ENCODE measurements at places on chromosomes 4 and X.

DNA sequence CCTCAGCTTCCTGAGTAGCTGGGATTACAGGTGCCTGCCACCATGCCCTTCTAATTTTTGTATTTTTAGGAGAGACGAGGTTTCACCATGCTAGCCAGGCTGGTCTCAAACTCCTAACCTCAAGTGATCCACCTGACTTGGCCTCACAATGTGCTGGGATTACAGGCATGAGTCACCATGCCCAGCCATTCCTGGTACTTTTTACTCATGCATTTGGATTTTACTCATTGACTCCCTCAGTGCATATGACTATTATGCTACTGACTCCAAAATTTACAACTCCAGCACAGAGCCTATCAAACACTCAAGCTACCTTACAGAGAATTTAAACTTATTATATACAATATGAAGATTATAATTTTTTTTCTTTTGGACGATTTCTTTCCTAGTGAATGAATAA is 199.9 kb downstream of the CXXC4 start:
- DNase-seq, result no peak

- peak; percentile 95 for DNase-seq
These were observed 41.3 kb upstream of the GPR78 start for GRCh38 chr4:8538703-8539567.

GRCh38 chr4:12399781-12400180 is 971.1 kb upstream of the HS3ST1 start:
- DNase-seq, result no peak

- DNase-seq, result no peak
These were observed 17.0 kb upstream of the SLAIN2 start for GRCh38 chr4:48324281-48324680.

DNA sequence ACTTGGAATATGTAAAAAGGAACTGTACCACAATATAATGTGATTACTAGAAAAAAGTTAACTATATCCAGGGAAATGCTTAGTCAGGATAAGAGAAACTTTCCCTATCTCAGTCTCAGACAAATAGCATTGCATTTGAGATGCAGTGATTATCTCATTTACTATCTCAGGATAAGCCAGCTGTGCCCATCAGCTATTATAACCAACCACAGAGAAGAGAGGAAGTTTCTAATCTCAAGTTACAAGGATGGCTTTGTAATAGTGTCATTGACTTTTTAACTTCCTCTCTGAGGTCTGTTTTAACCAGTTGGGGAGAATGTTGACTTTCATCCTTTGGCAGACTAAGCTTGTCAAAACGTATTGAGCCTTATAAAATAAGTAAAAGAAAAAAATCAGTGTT is 56.5 kb downstream of the SNX25 start:
- peak; percentile 58 for DNase-seq

DNA sequence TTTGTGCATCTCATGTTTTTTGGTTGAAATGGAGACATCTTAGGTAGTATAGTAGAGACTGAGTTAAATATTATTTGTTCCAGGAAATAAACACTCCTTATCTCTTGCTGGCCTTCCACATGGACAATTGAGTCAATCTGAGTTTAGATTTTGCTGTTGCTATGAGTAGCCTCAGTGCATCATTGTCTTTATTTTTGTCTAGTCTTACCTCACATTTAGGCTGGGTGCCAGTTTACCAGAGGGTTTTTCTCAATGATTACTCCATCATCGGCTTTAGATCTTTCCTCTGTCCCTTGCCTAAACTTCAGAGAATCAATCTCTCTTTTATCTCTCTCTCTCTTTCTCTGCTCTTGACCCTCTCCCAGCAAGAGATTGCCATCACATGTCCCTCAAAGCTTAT is 73.6 kb downstream of the GABRB1 start:
- DNase-seq, result peak; percentile 19

GRCh38 chrX:75301060-75301459 is 27.2 kb downstream of the UPRT start:
- DNase-seq, result no peak

- no peak for DNase-seq
These were observed 39.5 kb upstream of the RELL1 start for GRCh38 chr4:37725718-37726117.

- no peak for DNase-seq
These were observed 180.7 kb downstream of the ADGRL3 start for GRCh38 chr4:61380865-61381264.

DNA sequence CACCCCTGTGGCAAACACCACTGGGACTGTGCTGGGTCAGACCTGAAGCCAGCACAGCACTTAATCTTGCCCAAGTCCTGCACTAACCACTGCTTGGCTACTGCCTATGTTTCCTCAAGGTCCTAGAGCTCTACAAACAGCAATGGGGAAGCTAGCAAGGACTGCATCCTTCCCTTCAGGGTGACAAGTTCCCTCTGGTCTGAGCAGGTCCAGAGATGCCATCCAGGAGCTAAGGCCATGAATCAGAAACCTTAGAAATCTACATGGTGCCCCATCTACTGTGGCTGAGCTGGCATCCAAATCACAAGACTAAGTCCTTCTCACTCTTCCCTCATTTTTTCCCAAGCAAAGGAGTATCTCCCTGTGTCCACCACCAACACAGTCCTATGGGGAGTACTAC is 239.7 kb upstream of the UGT8 start:
- DNase-seq, result no peak

DNA sequence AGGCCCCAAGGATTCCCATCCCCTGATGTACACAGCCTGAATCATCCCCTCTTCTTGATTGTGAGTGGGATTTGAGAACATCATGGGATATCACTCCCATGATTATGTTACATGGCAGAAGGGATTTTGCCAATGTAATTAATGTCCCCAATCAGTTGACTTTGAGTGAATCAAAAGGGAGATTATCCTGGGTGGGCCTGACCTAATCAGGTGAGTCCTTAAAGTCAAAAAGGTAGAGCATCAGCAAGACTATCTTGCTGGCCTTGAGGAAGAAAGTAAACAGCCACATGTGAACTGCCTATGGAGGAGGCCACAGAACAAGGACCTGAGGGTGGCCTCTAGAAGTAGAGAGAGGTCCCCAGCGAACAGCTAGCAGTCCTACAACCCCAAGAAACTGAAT is 203.1 kb upstream of the ATP6AP2 start:
- DNase-seq, result no peak

DNA sequence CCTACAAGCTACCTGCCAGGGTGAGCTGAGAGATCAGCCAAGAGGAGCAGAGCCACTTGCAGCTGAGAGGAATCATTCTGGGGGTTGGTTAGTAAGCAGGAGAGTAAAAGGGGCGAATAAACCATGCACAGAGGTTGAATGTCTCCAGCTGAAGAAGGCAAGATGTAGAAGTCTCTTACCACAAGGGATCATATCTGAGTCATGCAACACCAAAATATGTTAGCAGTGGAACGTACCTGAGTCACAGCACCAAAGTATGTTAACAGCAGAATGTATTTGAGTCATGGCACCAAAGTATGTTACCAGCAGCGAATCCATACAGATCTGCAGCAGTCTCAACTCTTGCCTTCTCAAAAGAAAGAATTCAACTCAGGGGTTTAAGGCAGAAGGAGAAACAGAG is 29.9 kb downstream of the C4orf51 start:
- peak; percentile 93 for DNase-seq

GRCh38 chr4:184237612-184238011 is 19.9 kb upstream of the ENPP6 start:
- no peak for DNase-seq

DNA sequence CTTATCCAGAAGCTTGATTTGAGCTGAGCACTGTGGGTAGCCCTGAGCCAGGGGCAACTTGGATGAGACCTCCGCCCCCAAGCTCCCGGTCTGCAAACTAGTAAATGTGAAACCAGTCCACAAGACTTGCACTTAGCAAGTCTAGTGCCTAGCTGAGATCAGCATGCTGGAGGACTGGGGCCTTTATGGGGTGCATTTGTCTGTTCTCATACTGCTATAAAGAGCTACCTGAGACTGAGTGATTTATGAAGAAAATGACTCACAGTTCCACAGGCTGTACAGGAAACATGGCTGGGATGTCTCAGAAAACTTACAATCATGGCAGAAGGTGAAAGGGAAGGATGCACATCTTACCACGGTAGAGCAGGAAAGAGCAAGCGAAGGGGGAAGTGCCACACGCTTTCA is 42.1 kb upstream of the HOPX start:
- no peak for DNase-seq

GRCh38 chr4:119748853-119749252 is 120.2 kb upstream of the PDE5A start:
- no peak for DNase-seq

GRCh38 chr4:165634766-165635165 is 238.3 kb upstream of the TLL1 start:
- no peak for DNase-seq

DNA sequence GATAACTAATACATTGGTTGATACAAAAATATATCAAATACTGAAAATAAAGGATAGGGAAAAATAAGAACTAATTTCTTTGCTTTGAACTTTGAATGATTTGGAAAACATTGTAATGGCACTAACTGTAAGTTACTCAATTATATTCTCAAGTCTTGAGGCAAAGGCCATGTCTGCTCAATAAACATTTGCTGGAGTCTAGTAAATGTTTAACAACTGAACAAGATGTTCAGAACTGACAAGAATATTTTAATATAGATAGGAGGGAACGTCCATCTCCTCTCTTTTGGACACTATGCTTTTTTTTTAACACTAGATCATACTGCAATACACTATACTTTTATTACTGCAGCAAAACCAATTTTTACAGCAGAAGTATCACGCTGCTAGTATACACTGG is 76.2 kb downstream of the PRSS12 start:
- DNase-seq, result no peak

DNA sequence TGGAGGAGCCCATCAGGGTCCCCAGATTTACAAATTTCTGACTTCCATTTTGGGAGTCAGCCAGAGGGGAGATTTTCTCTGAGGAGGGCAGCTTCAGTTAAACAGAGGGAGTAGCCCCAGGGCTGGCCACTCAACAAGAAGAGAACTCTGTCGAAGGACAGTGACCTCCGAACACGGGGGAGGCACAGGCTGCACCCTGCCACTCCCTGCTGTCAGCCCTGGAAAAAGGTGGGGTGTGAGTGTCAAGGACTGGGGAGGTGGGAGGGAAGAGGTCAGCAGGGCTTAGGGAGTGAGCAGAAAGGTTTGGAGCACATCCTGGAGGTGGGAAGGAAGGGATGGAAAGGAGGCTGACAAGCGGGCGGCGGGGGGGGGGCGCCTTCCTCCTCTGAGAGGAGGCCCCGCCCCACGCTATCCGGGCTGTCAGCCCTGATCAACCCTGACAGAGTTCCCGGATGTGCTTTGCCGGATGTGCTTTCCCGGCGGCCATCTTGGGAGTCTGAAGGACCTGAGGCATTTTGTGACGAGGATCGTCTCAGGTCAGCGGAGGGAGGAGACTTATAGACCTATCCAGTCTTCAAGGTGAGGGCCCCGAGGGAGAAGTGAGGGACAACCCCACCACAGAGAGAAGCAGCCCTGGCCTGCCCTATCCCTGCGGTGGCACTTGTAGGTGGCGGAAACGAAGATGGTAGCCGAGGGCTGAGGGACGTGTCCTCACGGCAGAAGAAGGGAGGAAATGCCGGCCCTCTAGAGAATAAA is at the start of gene MAGEC1:
TSS of gene MAGEC1 (plus strand) at position 495 of the 756 bp plus-strand sequence. CDS start 1,179 bp downstream, outside the sequence.
- DNase-seq, result no peak

DNA sequence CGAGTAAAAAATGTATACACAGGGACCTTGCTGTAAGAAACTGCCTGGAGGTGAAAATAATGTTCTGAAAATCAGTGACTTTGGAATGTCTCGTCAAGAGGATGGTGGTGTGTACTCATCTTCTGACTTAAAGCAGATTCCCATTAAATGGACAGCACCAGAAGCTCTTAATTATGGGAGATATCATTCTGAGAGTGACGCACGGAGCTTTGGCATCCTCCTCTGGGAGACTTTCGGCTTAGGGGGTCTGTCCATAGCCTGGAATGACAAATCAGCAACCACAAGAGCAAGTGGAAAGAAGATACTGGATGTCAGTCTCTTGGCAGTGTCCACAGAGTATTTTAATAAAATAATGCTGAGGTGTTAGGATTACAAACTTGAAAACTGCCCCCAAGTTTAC is 129.4 kb downstream of the THOC2 start:
- DNase-seq, result no peak

- peak; percentile 93 for DNase-seq
These were observed 47.9 kb downstream of the CXCL1 start for GRCh38 chr4:73917081-73917501.

DNA sequence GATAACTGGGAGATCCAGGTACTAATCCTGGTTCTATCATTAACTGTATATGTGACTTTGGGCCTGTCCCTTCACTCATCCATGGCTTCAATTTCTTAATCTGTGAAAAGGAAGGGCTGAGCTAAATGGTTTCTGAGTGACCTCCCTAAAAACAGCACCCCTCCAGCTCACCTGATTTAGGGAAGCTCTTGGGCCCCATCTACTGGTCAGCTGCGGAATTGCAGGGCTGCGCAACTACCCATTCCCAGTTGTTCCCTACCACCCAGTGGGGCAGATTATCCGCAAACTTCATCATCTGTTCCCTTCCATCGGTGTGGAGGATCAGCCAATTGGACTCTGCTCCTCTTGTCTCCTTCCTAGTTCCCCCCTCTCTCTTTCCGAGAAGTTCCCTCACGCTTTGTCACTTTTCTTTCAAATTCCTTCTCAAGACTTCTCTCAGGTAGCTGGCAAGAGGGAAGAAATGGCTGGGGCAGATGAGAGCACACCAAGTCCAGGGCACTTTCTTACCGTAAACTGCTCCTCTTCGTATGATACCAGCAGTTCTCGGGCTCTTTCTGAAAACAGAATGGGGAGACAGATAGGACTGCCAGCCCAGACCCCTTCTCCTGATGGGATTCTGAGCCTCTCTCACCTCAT is 5.8 kb downstream of the LAS1L start:
- peak; percentile 40 for DNase-seq

DNA sequence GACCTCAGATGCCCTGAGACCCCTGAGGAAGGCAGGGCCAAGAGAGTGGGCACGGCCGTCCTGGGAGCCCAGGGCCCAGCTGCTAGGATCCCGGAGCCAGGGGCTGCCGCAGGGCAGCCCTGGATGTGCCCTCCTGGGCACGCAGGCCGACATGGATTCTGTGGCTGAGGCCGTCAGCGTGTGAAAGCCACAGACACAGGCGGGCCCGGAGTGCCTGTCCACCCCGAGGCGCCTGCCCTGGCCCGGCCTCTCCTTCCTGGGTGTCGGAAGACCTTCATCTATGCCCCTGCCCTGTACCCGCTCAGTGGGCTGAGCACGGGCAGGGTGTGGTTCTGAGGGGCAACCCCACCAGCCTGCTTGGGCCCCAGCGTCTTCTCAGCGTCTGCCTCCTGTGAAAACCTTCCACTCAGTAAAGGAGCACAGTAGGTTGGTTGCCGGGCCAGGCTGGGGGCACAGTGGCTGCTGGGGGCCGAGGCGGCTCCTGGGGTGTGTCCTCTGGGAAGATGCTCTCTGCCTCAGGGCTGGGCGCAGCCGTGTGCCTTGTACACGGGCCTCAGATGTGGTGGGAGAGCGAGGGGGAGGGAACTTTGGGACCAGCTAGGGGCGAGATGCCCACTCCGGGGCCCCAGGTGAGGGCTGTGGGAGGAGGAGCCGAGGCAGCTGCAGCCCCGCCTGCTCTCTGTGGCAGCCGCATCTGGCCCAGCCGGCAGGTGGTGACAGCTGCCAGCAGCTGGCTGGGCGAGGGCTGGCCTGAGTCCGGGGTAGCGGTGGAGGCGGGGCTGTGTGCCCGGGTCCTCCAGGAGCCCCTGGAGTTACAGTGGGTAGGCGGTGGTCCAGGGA is 20.8 kb downstream of the FGFRL1 start:
- no peak for DNase-seq

GRCh38 chr4:112859456-112860184 is 189.8 kb upstream of the ANK2 start:
- no peak for DNase-seq

- DNase-seq, result no peak
These were observed 111.6 kb upstream of the NWD2 start for GRCh38 chr4:37132975-37133360.
